ENCODE measurements at places on chromosomes 13 and 19. TPM values are rescaled to one million over a fixed set of nuclear protein-coding genes. Genes with fewer than 3 reads are reported as not detected.

KIR2DL3 gene
- total RNA-seq = not detected

AXL gene
- 114 TPM for total RNA-seq

FXYD7 gene
- 0.14 TPM for total RNA-seq

NTF4 gene
- 0.24 TPM for total RNA-seq
